Heart right ventricle (tissue), 16 donors: ENCODE measurements at places on chromosomes 1 and 21.

- peak; percentile 66 for DNase-seq
- peaks cover 7% of the 10 kb centered on the region for H3K4me1 ChIP-seq
- no peaks in the 10 kb centered on the region for H3K36me3 ChIP-seq
- H3K27me3 ChIP-seq = no peaks in the 10 kb centered on the region
- H3K4me3 ChIP-seq = peak overlapping the region; percentile 17
These were observed 285.3 kb downstream of the CAMTA1 start for GRCh38 chr1:7070389-7071029.

- no peaks in the 10 kb centered on the region for H3K36me3 ChIP-seq
- no peak overlapping the region for H3K4me3 ChIP-seq
- peaks cover 14% of the 10 kb centered on the region for H3K4me1 ChIP-seq
- no peak for DNase-seq
- H3K27me3 ChIP-seq = no peaks in the 10 kb centered on the region
These were observed 235.3 kb upstream of the C1orf105 start for GRCh38 chr1:172185211-172185610.

- no peaks in the 10 kb centered on the region for H3K27me3 ChIP-seq
- H3K4me1 ChIP-seq = no peaks in the 10 kb centered on the region
- DNase-seq = no peak
- no peak overlapping the region for H3K27ac ChIP-seq
- H3K4me3 ChIP-seq = no peak overlapping the region
These were observed 192.2 kb upstream of the TNR start for GRCh38 chr1:175935566-175936115.

- H3K36me3 ChIP-seq = no peaks in the 10 kb centered on the region
- no peaks in the 10 kb centered on the region for H3K4me1 ChIP-seq
- no peak for DNase-seq
- no peak overlapping the region for H3K4me3 ChIP-seq
- H3K27me3 ChIP-seq = no peaks in the 10 kb centered on the region
These were observed 257.9 kb upstream of the AJAP1 start for GRCh38 chr1:4396551-4396950.

DNA sequence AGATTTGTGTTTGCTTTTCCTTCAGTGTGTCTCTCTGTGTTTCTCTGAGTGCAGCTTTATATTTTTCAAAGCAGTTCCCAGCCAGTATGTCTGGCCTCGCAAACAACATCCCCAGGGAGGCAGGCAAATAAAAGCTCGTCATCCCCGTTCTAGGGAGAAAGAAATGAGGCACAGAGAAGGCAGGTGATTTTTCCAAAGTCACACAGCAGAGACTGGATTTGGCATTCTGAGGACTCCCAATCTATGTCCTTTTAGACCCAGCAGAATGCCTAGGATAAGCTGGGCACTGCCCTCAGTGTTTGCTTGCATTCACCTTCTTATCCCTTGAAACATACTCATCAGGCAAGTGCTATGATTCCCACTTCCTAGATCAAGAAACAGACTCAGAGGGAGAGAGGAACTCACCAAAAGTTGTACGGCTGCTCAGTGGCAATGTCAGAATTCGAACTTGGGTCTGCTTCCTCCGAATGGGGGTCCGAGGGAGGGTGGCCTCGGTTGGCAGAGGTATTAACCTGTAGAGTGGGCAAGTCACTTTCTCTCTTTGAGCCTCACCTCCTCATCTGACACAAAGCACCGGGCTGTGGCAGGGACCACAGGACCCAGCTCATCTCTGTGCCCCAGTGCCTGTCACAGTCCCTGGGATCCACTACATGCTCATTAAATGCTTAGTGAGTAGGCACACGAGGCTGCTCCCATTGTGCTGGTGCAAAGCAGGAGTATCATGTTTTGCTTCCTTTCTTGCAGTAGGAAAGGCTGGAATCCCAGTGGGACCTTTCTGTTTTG lies 4.2 kb downstream of the RAP1GAP start:
- no peaks in the 10 kb centered on the region for H3K36me3 ChIP-seq
- no peak overlapping the region for H3K4me3 ChIP-seq
- peaks cover 43% of the 10 kb centered on the region for H3K27me3 ChIP-seq

- H3K4me1 ChIP-seq = peaks cover 34% of the 10 kb centered on the region
- DNase-seq = no peak
- H3K36me3 ChIP-seq = no peaks in the 10 kb centered on the region
- no peak overlapping the region for H3K4me3 ChIP-seq
These were observed 91.7 kb downstream of the CDC14A start for GRCh38 chr1:100443811-100444571.

- no peak overlapping the region for H3K4me3 ChIP-seq
- H3K27me3 ChIP-seq = no peaks in the 10 kb centered on the region
- H3K27ac ChIP-seq = no peak overlapping the region
- no peaks in the 10 kb centered on the region for H3K36me3 ChIP-seq
- H3K4me1 ChIP-seq = no peaks in the 10 kb centered on the region
These were observed 113.7 kb downstream of the FCRL5 start for GRCh38 chr1:157438613-157439012.

- peaks cover 45% of the 10 kb centered on the region for H3K4me1 ChIP-seq
- no peak overlapping the region for H3K4me3 ChIP-seq
- DNase-seq = no peak
- H3K27me3 ChIP-seq = no peaks in the 10 kb centered on the region
- H3K36me3 ChIP-seq = no peaks in the 10 kb centered on the region
These were observed 3.2 kb upstream of the C1orf74 start for GRCh38 chr1:209787551-209787950.

DNA sequence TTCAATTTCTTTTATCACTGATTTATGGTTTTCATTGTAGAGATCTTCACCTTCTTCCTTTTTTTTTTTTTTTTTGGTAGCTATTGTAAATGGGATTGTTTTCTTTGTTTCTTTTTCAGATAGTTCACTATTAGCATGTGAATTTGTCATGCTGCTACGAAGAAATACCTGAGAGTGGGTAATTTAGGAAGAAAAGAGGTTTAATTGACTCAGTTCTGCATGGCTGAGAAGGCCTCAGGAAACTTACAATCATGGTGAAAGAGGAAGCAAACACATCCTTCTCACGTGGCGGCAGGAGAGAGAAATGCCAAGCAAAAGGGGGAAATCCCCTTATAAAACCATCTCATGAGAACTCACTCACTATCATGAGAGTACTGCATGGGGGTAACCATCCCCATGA lies 66.4 kb downstream of the DAB1 start:
- no peaks in the 10 kb centered on the region for H3K4me1 ChIP-seq
- DNase-seq = no peak
- no peak overlapping the region for H3K4me3 ChIP-seq
- no peaks in the 10 kb centered on the region for H3K27me3 ChIP-seq

DNA sequence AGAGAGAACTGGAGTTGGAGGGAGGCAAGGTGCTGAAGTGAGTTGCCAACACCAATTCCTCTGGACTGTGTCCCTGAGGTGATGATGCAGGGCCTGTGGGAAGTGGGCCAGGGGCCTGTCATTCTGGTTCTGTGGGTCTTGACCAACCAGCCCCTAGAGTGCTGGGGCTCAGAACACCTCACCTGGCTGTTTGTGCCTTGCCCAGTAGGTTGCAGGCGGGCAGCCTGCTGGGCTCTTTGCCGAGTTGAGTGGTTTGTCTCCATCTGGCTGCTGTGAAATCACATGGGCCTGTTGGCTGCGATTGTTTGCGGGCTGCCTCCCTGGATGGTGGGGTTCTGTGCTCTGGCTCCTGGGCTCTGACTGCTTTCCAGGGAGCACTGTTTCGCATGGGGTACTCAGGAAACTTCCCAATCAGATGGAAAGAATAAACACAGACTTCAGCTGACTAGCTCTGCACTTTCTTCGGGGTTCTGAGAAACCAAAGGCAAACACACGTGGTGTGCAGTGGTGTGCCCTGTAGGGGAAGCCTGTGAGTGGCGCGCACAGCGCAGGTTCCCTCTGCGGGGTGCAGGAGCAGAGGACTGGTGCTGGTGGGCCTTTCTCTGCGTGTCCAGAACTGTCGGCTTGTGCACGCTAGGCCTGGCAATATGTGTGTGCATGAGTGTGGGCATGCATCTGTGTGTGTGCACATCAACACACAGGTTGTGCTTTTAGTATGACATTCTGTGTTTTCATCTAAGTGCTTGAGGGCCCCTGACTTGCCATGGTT lies 95.1 kb downstream of the RHOU start:
- H3K4me1 ChIP-seq = peaks cover 7% of the 10 kb centered on the region
- peaks cover 9% of the 10 kb centered on the region for H3K27me3 ChIP-seq
- H3K36me3 ChIP-seq = no peaks in the 10 kb centered on the region
- H3K4me3 ChIP-seq = no peak overlapping the region
- no peak overlapping the region for H3K27ac ChIP-seq

DNA sequence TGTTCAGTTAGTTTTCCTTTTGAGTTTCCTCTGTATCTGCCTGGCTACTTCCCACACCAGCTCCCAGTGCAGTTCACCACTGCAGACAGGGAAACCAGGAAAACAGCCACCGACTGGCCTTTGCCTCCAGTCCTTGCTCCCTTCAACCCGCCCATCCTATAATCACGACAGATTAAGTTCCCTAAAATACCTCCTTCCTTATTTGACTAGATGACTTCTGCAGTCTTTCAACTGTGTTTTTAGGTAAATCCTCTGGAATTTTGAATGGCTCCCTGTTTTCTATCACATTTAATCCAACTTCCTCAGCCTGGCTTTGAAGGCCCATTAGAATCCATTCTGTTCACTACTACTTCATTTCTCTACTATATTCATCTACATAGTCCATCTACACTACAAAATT lies 37.6 kb downstream of the BEND5 start:
- no peaks in the 10 kb centered on the region for H3K27me3 ChIP-seq
- no peak overlapping the region for H3K27ac ChIP-seq

- peaks cover 3% of the 10 kb centered on the region for H3K4me1 ChIP-seq
- no peaks in the 10 kb centered on the region for H3K36me3 ChIP-seq
- H3K27me3 ChIP-seq = no peaks in the 10 kb centered on the region
- DNase-seq = no peak
- no peak overlapping the region for H3K4me3 ChIP-seq
These were observed 180.3 kb upstream of the ATP1B1 start for GRCh38 chr1:168926236-168926635.

DNA sequence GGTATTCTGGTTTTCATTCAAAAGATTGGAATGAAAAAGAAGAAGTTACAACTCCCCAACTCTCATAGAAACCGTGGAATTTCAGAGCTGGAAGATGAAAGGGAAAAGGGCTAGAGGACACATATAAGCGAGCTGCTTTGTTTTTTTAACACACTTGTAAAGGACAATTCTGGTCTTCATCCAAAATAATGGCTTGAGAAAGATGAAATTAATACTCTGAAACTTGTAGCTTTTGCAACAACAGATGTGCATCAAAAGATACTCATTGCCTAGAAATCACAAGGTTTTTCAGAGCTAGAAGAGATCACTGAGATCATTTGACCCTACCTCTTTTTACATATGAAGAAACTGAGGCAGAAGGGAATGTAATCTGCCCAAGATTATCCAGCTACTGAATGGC lies 25.6 kb downstream of the NR5A2 start:
- no peak overlapping the region for H3K27ac ChIP-seq
- H3K4me1 ChIP-seq = no peaks in the 10 kb centered on the region
- peaks cover 4% of the 10 kb centered on the region for H3K27me3 ChIP-seq
- no peak overlapping the region for H3K4me3 ChIP-seq
- H3K36me3 ChIP-seq = no peaks in the 10 kb centered on the region
- no peak for DNase-seq

DNA sequence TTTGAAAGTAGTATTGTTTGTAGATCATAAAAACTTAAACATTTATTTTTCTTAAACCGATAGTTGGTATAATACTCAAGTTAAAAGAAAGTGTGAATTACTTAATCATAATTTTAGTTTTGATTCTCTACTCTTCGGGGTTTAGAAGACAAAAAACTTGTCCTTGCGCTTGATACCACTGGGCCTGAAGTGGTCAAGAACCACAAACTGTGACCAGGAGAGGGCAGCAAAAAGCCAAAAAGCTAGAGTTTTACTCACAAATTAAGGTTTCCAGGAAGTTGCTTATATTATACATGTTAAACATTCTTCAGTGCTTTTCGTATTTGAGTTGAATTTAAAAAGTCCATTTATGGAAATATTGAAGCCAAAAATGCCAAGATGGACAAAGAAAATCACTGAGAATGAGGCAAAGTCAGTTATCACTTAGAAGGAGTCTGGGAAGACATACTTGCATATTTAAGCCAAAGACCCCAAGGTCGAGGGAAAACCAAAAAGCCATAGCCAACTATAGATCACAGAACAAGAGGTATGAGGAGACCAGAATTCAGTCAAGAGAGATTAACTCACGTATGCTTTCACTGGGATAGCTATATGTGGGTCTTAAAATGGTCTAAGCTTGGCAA lies 34.2 kb downstream of the EFCAB7 start:
- no peak overlapping the region for H3K27ac ChIP-seq
- no peak overlapping the region for H3K4me3 ChIP-seq
- H3K4me1 ChIP-seq = no peaks in the 10 kb centered on the region
- H3K27me3 ChIP-seq = no peaks in the 10 kb centered on the region
- DNase-seq = no peak

DNA sequence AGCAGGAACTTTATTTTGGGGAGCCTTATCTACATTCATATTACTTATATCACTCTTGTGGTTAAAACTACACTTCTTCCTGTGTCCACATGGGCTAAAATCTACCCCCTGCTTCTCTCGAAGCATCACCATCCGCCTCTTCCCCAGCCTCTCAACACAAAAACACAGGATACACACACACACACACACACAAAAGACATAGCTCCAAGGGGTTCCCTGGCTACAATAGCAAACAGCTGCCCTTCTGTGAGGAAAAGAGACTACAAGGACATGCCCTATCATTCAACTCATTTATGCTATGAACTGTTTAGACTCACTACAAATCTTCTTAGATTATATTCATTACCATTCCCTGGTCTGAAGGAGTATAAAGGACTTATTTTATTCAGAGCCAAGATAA lies 155.0 kb downstream of the PIGK start:
- no peak overlapping the region for H3K4me3 ChIP-seq
- H3K27ac ChIP-seq = no peak overlapping the region
- H3K27me3 ChIP-seq = no peaks in the 10 kb centered on the region
- no peak for DNase-seq
- no peaks in the 10 kb centered on the region for H3K36me3 ChIP-seq

DNA sequence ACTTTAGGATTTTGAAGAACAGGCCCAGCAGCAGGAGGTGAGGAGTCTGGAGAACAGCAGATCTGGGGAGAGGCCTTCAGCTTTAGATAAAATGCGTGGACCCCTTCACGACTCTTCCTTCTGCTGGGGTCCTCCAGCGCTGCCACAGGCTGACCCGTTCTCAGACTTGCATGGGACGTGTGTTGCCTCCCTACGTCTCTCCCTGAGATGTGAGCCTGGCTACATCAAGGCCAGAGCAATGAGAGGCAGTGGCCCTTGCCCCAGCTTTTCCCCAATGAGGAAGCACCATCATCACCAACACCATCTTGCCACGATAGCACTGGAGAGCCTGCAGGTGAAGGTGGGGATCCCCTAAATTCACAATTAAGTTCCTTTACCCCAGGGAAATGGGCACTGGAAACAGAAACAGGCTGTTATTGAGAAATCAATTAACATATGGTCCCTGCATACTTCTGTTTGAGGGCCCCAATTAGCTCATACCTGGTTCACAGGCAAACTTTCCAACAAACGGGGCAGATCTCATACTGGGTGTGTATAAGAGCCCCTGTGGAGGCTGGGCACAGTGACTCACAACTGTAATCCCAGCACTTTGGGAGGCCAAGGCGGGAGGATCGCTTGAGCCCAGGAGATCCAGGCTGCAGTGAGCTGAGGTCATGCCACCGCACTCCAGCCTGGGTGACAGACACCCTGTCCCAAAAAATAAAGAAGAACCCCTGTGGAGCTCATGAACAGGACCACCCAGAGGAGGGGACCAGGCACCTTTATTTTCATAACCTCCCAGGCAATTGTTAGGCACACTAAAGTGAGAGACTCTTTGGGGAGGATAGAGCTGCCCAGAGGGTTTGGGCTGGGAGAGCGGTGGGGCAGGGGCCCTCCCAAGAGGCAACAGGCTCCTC lies 12.1 kb upstream of the ADAMTSL4 start:
- H3K36me3 ChIP-seq = no peaks in the 10 kb centered on the region
- no peaks in the 10 kb centered on the region for H3K27me3 ChIP-seq
- DNase-seq = no peak
- H3K4me3 ChIP-seq = no peak overlapping the region
